NB4 (cell line): ENCODE measurements at places on chromosomes 4 and X.

GRCh38 chr4:54657185-54657550, 589 bp upstream of the KIT start:
- DNase-seq, result no peak

GRCh38 chr4:152523731-152524130, 12.2 kb downstream of the FBXW7 start:
- no peak for DNase-seq

- DNase-seq, result no peak
These were observed 105.5 kb upstream of the NEIL3 start for GRCh38 chr4:177204126-177204525.

- no peak for DNase-seq
These were observed 30.7 kb upstream of the PTPN13 start for GRCh38 chr4:86563416-86563815.

DNA sequence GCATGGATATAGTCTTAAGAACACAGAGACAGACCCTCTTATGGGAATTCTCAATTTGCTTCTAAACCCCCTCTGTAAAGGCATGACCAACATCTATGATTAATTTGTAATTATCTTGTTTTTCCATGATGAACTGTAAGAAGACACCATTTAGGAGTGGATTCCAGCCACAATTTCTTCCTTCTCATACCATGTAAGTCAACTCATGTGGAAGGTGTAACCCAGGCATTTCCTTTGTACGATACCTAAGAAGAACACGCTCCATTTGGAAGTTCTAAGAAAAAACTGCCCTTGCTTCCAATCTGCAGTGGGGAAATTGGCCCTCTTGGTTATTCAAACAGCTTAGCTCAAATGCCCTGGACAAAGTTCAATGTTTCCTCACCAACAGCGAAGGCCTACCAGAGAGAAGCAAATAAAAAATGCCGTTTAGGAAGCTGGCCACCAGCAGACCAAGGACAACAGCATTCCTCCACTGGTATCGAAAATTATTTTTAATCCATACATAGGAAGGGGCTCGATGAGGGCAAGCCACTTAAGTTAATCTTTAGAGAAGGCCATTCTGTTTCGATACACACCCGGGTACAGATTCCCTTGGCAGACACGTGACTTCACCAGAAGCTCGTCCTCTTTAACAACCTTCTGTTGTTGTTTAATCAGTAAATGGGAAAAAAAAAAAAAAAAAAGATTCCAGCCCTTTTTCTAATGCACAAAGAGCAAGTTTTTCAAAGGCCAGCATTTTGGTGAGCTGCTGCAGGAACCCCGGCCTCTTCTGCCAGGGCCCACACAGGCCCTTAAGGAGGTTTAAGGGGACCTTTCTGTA, 2.6 kb downstream of the DHRSX start:
- DNase-seq, result no peak

GRCh38 chr4:11480683-11481082, 52.0 kb upstream of the HS3ST1 start:
- DNase-seq, result peak; percentile 99

DNA sequence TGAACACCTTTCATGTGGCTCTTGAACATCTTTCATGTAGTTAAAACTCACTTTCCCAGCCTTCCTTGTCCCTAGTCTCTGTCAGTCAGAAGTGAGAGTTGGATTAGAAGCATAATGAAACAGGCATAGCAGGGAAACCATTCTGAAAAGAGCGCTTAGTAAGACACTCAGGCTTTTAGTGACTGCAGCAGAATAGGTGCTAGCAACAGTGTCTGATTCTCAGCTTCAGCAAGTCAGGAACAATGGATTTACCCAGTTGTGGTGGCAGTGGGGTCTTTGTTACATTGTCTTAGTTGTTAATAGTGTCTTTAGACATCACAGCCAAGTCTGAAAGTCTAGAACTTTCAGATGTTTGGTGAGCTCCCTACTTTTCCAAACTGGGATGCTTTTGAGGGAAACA, 177.1 kb upstream of the PCDH7 start:
- no peak for DNase-seq

- DNase-seq, result peak; percentile 6
These were observed 53.9 kb upstream of the TENM3 start for GRCh38 chr4:182189103-182189878.

DNA sequence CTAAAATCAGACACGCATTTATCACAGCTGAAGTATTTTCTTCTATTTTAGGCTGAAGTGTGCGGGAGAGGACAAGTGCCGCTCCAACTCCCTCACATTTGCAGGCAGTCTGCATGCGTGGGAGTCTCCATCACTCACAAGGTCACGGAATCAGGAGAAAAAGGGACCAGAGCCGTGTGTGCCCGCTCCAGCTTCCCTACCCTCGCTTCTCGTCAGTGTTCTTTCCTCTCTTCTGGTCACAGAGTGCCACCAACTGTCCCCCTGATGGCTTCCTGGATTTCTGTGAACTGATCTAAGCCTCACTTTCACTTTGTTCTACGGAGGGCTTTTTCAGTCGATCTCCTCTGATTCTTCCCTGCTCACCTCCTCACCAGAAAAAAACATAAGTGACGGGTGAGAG, 407.4 kb upstream of the AADAT start:
- DNase-seq, result peak; percentile 25

- DNase-seq, result no peak
These were observed 240.0 kb downstream of the GPC3 start for GRCh38 chrX:133745349-133745748.

- DNase-seq, result no peak
These were observed 1393.4 kb downstream of the STIM2 start for GRCh38 chr4:28254003-28254402.

DNA sequence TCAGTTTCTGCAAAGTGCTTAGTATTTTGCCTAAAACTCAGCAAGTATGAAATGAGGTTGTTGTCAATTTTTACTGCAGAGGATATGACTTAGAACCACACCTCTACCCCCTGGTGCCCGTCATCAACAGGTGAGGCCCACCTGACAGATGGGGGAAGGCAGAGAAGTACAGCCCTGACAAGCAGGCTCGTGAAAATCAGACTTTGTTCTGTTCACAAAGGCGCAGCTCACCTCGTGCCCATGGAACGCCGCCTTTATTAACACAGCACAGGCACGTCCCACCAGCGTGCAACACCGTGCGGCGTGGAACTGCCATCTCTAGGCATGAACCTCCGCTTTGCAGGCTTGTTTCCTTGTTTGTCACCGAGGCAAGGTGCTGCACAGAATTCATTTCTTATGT, 13.3 kb downstream of the CYP4V2 start:
- DNase-seq, result no peak

GRCh38 chrX:3526731-3527130, 180.3 kb upstream of the MXRA5 start:
- DNase-seq, result no peak

DNA sequence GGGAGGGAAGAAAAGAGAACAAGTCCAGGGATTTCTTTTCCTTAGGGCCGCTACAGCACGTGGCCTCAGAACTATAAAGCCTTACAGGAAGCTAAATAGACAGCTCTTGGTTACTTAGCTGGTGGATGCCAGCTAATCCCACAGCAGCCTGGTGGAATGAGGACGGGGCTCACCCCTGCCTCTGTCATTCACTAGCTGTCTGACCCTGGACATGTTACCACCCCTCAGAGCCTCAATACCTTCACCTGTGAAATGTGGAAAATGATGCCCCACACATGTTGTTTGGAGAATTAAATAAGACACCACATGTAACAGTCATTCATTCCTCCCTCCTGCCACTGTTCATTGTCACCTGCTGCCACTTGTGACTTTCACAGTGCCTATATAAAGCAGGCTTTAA, 15.7 kb downstream of the CCKAR start:
- no peak for DNase-seq

DNA sequence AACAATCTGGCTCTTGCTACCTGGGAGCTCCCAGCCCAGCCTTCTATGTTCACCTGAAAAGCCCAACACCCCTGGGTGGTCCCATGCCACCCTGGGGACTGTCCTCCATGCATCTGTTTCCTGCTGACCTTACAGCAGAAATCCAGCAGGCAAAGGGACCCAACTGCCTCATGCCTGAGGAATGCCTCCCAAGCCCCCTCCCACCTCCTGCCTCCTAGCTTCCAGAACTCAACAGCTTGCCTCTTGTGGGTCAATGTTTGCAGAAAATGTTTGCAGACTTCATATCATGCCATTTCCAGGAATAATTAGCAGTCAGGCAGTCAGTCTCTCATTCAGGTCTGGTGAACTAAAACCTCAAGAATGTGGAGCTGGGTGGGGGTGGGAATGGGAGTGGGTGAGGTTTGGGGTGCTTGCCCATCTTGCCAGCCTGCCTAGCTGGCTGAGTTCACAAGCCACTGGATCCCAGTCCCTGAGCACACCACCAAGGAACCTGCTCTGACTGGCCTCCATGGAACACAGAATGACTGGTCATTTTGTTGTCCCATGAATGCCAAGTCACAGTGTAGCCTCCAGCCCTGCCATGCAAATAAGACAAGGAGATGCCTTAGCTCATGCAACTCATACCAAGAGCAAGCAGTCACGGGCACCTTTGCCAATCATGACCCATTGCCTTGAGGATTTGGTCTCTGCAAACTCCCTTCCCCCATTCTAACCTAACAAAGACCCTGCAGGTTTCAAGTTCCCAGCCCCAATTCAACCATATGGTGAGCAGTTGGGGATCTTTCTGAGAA, 12.1 kb upstream of the PLAC1 start:
- DNase-seq, result no peak

GRCh38 chr4:67635331-67635730, 65.6 kb downstream of the UBA6 start:
- DNase-seq, result no peak

DNA sequence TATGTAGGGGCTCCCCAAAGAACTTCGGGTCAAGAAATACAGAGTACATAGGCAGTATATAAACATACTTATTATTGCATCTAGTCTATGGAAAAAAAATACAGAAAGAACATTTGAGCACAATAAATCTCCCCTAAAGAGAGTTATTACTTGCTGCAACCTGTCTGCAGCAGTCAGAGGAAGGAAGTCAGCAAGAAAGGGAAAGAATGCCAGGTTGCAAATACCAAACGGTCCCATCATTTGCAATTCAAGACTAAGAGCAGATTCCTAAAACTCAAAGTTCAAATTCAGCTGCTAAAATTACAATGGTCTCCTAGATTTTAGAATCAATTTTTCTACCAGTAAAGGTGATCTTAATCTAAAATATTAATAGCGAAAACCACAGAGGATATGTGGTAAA, 236.2 kb upstream of the NUDT6 start:
- DNase-seq, result no peak

DNA sequence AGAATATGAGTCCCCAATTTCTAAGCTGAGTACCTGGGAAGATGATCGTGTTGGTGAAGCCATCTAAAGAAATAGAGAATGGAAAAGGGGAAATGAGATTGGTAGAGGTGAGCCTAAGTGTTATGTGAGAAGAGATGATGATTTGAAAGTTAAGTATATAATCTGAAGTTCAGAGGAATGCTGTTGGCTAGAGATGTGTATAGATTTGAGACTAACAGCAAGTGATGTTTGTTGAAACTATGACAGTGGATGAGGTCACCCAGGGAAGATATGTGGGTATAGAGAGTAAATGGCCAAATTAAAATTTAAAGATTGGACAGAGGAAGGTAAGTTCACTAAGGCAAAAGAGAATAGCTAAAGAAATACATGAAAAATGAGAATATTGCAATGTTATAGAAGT, 324.2 kb downstream of the MAPK10 start:
- no peak for DNase-seq

GRCh38 chr4:59650861-59651260, 1549.3 kb upstream of the ADGRL3 start:
- DNase-seq, result no peak

GRCh38 chrX:19578956-19579355, 63.6 kb upstream of the MAP3K15 start:
- DNase-seq, result no peak

- peak; percentile 8 for DNase-seq
These were observed 5.9 kb upstream of the HPGD start for GRCh38 chr4:174528226-174528625.

GRCh38 chr4:188551156-188551555, 411.9 kb downstream of the TRIML1 start:
- no peak for DNase-seq

DNA sequence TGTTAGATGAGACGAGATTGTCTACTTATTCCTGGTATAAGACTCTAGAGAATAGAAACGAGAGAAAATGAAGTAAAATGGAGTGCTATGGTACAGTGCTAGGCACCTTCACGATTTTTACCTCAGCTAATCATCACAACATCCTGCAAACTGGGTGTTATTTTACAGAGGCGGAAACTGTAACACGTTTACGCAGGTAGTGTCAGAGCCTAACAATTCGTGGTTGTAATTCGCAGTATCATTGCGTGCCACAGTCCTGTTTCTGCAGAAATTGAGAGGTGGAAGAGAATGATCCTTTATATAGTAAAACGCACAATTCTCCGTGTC, 383 bp upstream of the TBC1D19 start:
- DNase-seq, result no peak

DNA sequence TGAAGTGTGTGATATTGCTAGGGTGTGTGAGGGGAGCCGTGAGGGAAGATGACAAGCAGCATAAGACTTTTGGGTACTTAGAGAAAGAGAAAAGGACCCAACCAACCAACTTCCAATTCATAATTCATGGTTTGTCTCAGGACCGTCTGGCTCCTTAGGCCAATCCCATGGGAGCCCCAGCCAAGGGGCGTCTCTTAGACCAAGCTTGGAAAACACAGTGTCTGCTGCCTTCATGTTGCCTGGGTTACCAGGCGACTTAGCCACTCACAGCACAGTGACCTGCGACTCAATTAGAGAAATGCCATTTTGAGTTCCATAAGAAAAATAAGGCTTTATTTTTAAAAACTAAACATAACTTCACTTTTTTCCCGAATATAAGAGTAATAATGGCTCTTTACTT, 32.7 kb downstream of the BST1 start:
- no peak for DNase-seq

DNA sequence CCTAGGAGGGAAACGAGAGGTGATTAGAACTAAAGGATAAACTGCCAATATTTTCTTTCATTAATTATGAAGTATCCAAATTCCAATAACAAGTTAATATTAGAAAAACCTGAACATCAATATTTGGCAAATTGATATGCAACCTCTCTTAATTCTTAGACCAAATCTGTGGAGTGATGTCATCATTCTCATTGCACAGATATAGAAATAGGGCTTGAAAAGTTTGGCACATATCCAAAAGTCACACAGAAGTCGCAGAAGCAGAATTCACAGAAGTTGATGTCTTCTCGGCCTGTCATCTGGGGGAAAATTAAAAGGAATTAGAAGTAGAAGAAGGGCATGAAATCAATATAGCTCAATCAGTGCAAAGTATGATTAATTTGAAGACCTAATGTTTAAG, 36.9 kb downstream of the ENPEP start:
- DNase-seq, result no peak

GRCh38 chr4:109419679-109420078, 13.9 kb upstream of the SEC24B start:
- DNase-seq, result peak; percentile 76

DNA sequence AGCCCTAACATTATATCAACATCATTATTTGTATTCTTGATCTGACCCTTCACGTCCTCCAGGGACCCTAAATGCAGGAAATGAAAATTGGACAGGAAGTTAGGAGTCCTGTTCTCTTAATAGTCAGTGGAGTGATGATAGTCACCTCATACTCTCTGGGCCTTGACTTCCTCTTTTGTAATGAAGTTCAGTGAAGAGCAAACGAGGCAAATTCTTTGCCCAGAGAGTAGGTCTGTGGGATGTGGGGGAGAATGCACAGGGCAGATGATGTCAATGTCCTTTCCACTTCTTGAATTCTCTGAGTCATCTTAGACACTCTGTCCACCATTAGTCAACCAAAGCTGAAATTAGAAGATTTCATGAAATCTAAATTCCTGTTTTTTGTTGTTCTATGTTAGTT, 17.1 kb upstream of the GPRIN3 start:
- DNase-seq, result peak; percentile 90

- DNase-seq, result no peak
These were observed 29.9 kb downstream of the TKTL1 start for GRCh38 chrX:154325541-154325940.

GRCh38 chr4:168917138-168917779, 92.8 kb downstream of the CBR4 start:
- peak; percentile 47 for DNase-seq
